Lower leg skin (tissue), 4 donors: ENCODE measurements at places on chromosomes 7 and 10.

- no peak for DNase-seq
Observed at GRCh38 chr7:13991791-13992595, 2.5 kb upstream of the ETV1 start.

DNA sequence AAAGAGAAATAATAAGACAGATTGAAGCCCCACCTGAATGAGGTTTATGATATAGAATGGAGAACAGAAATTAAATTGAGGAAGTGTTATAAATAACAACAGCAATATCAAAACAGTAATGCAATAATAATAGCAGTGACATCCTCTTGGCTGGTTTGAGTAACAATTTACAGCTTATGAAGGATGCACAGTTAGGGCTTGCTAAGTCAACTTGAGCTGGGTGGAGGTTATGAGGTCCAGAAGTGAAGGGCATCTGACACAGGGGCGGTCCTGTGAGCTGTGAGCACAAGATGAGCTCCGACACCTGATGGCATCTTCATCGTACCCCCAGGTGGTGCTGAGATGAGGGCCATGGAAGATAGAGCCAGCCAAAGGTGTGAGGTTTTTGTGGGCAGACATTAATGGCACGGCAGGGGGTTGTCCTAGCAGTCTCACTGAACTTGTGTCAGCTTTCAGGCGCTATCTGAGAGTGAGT lies 30.5 kb downstream of the ARHGAP22 start:
- DNase-seq, result no peak

DNA sequence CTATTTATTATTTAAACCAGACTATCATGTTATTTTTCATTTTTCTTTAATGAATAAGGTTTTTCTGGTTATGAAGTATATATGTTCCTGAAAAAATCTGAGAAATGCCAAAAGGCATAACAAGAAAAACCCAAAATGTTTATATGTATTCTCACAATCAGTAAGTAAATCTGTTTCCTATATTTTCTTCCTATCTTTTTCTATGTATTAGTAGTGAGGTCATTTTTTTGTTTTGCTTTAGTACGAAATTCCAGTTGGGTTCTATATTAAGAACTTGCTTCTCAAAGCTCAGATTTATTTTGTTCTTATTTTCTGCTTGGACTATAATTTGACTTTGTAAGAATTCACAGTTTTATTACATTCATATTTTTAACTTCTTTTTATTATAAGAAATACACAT lies 287.5 kb upstream of the NFE2L3 start:
- no peak for DNase-seq

- no peak for DNase-seq
Observed at GRCh38 chr7:51374936-51375335, 58.3 kb upstream of the COBL start.

GRCh38 chr10:49512121-49512809 lies 26.7 kb downstream of the ERCC6 start:
- DNase-seq, result no peak

GRCh38 chr10:93259126-93259525 lies 185.4 kb downstream of the CYP26A1 start:
- DNase-seq, result no peak

- DNase-seq, result peak; percentile 50
Observed at GRCh38 chr10:15374156-15374555, 3.1 kb upstream of the FAM171A1 start.

DNA sequence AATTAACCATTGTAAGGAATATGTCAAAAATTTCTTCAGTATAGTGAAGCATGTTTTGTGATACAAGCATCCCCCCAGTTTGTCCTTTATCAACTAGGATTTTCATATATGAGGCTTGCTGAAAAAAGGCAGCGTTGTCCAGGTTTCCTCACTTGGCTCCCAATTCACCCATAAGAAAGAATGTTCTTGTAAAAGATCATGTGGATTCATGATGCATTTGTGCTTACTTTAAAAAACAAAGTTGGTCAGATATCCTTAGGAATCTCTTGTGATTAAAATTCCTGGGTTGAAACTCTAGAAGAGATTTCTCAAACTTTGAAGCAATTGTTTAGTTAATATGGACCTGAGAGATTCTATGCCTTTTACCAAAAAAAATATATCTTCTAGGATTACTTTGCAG lies 181.8 kb downstream of the KIAA1217 start:
- DNase-seq, result no peak

DNA sequence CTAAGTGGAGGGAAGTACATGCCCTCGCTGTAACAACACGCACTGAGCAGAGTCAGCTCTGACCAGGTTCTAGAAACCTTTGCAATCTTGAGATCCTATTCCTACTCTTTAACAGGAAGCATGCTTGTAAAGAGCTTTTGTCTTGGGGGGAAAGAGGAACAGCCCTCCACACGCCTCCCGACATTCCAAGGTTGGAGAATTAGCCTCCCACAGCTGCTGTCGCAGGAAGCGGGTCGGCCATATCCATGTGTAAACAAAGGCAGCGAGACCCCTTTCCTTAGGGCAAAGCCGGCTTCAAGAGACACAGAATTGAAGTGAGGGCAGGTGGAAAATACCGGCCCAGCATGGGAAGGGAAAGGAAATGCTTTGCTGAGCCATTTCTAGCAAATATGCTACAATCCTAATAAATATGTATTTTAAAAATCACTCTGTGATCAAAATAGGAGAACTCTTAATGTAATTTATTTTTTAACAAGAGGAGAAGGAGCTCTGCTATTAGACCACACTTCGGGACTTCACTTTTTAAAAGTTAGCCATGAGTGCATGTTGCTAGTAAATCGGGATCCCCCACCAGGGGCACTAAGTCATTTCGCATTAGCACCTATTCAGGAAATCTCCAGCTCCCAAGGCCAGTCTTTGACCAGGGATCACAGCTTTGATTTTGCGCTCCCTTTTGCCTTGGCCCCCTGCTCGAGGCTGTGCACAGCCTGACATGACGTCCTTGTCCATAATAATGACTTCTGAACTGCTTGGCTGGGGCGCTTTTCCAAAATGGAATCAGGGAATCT lies 55.9 kb downstream of the FAM204A start:
- no peak for DNase-seq
